ENCODE measurements at places on chromosomes 2 and 18. TPM values are rescaled to one million over a fixed set of nuclear protein-coding genes. Genes with fewer than 3 reads are reported as not detected.
A peak's percentile ranks its signal among the peaks of the same experiment; 100 is the strongest.

Gene GYPC
- total RNA-seq, result 3.4 TPM

DNA sequence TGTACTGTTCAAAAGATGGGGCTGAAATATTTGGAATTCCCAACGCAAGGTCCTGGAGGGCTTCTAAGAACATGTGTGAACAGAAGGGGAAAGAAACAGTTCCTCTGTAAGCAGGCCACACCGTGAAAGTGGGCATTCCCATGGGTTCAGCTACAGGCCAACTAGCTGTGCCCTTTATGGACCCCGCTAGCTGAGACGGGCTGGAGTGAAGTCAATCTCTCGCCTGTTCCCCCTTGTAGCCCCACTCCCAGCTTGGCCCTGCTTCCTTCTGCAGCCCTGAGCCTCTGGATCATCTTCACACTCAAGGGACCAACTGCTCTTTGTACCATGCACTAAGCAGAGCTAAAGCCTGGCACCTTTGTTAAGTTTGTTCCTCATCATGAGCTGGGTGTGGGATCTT is 55.4 kb downstream of the POLR1A start:
- no peak for DNase-seq

DNA sequence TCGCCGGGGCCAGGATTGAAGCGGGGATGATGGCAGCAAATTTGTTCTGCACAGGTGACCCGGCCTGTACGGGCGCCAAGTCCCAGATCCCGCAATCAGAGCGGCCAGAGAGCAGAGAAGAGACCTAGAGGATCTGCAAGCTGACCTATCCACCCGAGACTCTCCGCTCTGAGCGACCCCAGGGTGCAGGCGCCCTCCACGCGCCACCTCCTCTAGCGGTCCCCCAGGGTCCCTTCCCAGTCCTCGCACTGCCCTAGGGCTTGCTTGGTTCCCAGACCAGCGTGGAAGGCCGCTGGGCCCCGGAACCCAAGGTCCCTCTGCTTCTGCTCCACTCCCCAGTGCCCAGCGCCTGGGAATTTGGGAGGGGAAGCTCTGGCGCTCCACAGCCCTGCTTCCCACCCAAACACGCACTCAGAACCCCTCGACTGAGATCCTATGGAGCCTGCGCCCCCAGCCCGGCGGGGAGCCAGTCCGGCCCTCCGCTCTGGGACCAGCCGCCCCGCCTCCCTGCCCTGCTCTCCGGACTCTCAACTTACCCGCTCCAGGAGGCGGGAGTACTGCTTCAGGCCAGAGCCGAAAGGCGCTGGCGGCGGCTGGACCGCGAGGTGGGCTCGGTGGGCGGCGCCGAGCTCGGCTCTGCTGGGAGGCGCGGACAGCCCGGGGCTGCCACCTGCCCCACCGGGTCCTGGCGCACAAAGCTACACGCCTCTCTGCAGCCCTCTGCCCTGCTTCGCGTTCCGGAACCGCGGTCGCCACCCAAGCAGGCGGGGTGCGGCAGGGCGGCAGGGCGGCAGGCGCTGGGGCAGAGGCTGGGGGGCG is 3.0 kb upstream of the SIX3 start:
- peak; percentile 85 for DNase-seq

Gene CYTIP
- total RNA-seq, result 0.54 TPM

- no peak for DNase-seq
Observed at GRCh38 chr2:38937548-38937947, 47.9 kb downstream of the ARHGEF33 start.

DNA sequence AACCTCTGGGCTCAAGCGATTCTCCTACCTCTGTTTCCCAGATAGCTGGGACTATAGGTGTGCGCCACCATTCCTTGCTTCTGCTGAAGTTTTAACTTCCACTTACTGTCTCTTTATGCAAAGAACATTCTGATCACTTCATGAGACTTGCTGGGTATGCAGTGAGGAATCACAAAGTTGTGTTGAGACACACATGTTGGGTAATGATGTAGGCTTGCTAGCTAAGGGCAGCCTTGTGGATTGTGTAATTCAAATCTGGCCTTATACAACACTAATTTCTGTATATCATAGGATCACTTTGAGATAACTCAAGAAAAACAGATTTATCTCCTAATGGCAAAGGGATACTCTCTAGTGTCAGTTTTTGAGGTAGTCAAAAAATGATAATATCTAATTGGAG is 24.2 kb downstream of the XRCC5 start:
- DNase-seq, result no peak

DNA sequence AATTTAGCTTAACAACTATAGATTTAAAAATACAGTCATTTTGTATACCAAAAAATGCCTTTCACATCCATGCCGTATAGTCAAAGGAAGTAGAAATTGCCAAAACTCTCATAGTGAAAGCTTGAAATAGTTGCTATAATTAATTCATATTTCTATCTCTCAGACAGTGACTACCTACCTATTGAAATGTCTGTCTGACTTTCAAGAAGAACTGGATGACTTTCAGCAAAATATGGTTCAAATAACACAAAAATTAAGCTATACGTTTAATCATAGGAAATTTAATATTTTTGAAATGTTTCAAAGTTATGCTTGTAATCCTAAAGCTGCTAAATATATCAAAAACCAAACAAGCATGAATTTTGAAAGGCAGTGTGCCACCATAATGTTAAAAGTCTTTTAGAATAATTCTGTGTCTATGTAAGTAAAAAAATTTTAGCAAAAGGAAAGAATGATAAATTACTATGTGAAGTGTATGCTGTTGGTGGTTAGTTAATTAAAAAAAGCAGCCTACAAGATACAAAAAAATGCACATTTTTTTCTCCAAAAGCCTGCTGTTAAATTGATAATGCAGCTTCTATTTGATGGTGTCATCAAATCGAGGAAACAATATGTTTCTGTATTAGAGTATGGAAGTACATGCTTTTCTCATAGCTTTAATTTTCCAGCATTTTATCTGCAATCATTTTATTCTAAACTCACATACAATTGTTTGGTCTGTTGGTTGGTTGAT is 57.7 kb upstream of the ST6GAL2 start:
- DNase-seq, result no peak

- peak; percentile 22 for DNase-seq
Observed at GRCh38 chr2:22377268-22377667, 1007.7 kb upstream of the KLHL29 start.

Gene RSAD2
- total RNA-seq, result not detected

DNA sequence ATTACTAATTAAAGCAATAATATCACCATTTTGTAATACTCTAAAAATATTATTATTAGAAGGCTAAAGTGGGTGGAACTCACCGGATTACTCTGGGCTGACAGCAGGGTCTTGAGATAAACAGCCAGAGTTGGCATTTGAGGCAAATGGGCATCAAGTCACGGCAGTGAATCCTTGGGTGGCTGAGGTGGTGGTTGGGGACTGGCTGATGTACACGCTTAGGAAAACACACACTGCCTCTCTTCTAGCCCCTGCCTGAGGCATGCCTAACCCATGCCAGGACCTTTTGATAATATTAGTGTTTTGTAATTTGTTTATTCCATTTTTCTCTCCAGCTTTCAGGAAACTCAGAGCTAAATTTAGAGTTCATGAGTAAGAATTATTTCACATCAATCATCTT is 76.8 kb downstream of the ACKR3 start:
- DNase-seq, result no peak

Gene G6PC2
- not detected for total RNA-seq

- DNase-seq, result no peak
Observed at GRCh38 chr2:10329580-10329879, 26.8 kb downstream of the HPCAL1 start.

Gene WNT6
- total RNA-seq, result not detected

DNA sequence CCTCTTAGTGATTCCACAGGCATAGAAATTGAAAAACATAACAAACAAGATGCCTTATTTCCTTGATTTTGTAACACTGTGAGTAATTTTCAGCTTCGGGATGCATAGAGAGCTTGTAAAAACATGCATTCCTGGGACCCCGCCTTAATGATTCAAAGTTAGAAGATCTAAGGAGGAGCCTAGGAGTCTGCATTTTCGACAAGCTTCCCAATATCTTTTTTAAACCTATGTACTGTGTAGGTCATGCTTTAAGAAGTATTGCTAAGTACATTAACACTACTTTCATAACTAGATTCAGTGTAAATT is 109.8 kb upstream of the ZNF516 start:
- no peak for DNase-seq

Gene ITSN2
- total RNA-seq, result 9.0 TPM

Gene PLEKHA3
- total RNA-seq, result 5.9 TPM

Gene TMEM237
- total RNA-seq, result 58.0 TPM

Gene CNGA3
- total RNA-seq, result not detected

- DNase-seq, result peak; percentile 28
Observed at GRCh38 chr2:25822190-25823117, 55.8 kb downstream of the ASXL2 start.

DNA sequence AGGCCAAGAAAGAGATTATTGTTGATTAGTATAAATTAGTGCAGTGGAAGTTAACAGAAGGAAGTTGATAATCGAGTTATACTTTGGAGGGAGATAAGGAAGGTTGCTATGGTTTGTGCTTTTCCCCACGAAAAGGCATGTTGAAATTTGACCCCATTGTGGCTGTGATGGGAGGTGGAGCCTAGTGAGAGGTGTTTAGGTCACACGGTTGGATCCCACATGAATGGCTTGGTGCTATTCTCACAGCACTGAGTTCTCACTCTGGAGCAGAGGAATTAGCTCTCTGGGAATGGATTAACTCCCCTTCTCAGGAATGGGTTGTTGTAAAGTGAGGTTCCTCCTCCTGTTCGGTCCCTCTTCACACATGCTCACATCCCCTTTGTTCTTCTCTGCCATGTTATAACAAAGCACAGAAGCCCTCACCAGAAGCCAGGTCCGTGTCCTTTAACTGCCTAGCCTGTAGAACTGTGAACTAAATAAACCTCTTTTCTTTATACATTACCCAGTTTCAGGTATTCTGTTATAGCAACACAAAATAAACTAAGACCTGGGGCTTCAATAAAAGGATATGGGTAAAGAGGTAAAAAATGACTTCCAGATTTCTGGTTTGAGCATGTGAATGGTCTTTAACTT is 21.9 kb downstream of the PIGN start:
- DNase-seq, result peak; percentile 13

DNA sequence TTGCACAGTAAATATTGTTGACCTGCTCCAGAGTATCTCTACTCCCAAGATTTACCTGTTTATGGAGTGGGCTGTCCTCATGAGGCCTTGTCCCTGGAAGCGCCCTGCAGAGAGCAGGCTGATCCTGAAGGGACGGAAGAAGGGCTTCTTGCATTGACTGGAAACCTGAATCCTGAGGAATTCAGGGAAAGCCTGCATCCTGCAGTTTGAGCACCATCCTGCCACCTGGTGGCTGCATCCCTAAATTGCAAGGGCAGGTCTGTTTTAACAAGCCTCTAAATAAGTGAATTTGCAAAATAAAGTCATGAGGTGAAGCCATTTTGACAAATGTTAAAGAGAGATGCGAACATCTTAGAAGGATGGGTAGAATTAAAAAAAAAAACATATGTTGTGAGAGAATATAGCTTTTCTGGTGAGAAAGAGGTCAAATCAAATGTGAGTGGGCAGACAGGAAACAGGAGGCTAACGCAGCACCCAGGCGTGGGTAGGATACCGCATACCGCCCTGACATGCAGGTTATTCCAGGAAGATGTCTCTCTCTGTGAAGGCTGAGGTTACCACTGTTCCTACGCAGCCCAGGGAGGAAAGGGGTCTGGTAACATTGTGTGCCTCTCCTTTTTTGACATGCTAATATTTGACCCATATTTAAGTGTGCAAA is 754.9 kb downstream of the RNF144A start:
- DNase-seq, result peak; percentile 83

- no peak for DNase-seq
Observed at GRCh38 chr2:196088203-196088602, 19.6 kb upstream of the DNAH7 start.

- no peak for DNase-seq
Observed at GRCh38 chr2:74385396-74385795, 5.3 kb upstream of the DCTN1 start.

Gene SLC19A3
- 0.96 TPM for total RNA-seq

Gene ONECUT2
- 0.15 TPM for total RNA-seq

DNA sequence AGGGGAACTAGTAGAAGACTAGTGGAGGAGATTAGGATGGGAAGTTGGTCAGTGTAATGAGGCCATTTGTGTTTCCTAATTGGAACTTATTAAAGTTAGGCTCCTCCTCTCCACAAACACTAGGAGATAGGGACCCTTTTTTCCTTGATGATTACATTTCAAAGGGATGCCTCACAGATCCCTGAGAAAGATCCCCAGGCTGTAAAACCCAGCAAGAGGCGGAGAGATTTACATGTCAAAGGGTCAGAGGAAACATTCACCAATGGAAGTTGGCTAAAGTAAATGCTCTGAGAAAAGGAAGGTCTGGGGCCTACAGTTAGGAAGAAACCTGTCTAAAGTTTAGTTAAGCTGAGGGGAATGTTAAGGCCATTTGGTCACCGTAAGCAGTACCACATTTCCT is 1.4 kb upstream of the CCDC85A start:
- peak; percentile 72 for DNase-seq

GRCh38 chr2:149489452-149489851 is 98.1 kb downstream of the MMADHC start:
- peak; percentile 13 for DNase-seq

Gene PRSS56
- total RNA-seq, result not detected

DNA sequence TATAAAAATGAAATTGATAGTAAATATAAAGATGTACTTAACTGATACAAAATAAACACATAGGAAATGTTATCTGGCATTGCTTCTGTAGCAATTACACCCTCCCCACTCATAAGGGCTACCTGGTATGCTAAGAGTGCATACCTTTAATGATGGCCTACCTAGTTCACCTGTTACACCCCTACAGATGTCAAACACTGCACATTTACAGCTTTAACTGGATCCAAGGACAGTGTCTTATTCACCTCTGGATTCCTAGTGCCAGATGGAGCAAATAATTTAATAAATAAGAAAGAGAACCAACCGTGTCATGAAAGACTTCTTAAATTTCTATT is 15.3 kb upstream of the SEC11C start:
- DNase-seq, result no peak

DNA sequence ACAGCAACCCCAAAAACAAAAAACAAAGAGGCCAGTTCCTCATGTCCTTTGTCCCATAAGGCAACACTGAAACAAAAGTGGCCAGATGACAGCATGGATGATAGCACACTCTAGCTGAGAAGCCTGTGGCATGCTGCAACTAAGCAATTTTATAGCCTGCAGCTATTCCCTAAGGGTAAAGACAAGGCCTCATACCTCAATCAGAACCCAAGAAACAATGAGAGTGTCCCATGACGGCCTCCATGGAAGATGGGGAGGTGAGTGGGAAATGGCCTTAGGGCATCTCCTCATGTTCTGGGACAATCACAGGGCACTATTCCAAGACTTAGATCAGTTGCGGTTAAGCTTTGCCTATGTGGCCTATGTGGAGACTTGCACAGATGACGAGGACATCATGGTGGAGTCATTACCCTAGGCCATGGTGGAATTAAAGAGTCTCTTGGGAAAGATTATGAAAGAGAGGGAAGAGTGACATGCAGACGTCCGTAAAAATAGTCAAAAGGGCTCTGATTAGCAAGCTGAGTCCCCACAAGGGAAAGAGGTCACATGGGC is 103.1 kb downstream of the INO80D start:
- DNase-seq, result no peak

DNA sequence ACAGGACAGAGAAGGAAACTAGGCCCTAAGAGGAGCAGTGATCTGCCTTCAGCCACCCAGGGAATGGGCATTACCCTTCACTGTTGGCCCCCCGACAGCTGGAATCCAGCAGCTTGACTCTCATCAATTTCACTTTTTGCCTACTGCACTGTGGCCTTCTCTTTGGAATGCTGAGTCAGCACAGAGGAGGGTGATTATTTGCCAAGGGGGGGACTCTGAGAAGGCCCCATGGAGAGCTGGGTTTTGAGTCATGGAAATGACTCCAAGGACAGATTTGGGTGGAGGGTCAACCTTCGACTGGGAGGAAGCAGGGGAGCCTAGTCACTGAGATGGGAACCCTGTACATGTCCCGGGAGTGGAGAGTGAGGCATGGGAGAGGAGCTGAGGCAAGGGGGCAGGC is 38.1 kb upstream of the NTSR2 start:
- DNase-seq, result no peak

Measured in neural progenitor cell (in vitro differentiated cells).